ENCODE measurements at places on chromosomes 7 and 10.

- no peak for DNase-seq
These were observed 195.4 kb downstream of the MAD1L1 start for GRCh38 chr7:2037301-2037807.

GRCh38 chr10:69387500-69387899 lies 29.2 kb downstream of the TACR2 start:
- DNase-seq: no peak

DNA sequence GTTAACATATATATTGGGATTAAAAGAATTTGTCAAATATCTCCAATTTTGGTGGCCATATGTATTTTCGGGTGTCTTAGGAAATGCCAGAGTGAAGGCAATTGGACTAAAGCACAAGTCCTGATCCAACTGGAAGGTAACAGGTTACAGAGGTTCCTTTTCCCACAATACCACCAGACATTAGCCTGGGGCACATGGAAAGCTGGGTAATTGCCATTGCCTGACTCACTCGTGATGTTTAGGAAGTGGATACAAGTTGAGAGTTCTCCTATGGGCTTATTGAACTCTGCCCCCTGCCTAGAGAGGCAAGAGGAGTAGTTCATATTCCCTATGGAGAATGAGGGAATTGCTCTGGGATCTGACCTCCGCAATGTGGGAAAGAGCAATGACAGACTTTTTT lies 5.7 kb downstream of the DNAH11 start:
- no peak for DNase-seq

DNA sequence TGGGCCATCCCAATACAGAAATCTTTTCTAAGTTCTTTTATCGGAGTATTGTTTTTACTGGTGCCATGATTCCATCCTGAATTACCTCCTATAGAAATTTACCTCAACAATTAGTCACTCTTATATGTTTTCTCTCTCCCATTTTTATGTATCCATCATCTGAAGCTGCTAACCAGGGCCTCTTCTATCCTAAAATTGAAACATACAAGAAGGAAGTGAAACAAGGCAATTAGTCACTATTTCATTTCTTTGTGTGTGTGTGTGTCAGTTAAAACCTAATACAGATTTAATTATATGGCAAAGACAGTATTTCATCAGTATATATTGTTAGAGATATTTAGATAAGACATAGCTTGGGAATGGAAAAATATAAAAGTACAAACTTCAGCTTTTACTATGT lies 148.4 kb upstream of the AHR start:
- no peak for DNase-seq

DNA sequence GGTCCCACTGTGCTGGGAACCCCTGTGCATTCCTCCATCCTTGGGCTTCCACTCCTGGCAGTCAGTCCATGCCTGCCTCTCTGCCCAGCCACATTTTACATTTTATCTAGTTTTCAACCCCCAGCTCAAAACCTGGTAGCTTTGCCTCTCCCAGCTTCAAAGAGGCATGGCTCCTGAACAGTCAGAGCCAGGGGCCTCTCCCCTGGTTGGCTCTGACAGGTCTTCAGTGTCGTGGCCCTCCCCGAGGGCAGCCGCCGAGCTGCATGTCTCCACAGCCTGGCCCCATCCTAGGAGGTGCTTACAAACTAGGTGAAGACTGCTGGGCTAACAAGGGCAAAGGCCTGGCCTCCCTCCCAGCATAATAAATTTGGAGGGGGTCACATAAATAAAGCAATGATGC lies 14.8 kb downstream of the COBL start:
- DNase-seq: no peak

- DNase-seq: no peak
These were observed 2.7 kb downstream of the FRAT1 start for GRCh38 chr10:97321804-97322190.

DNA sequence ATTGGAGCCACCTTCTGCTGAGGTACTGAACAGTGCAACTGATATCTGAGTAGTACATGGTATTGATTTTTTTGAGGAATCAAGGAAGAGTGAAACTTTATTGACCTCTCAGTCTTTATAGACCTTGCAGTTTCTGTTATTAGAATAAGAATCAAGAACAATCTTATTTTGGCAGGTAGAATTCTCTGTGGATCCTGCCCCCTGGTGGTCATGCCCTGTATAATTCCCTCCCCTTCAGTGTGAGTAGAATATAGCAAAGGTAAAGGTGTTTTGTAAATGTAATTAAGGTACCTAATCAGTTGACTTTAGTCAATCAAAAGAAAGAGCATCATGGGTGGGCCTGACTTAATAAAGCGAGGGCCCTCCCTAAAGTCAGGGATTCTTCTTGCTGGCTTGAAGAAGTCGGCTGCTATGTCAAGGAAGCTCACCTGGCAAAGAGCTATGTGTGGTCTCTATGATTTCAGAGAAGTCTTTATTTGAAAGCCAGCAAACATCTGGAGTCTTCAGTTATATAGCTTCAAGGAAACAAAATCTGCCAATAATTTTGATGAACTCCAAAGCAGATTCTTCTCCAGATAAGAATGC lies 142.8 kb downstream of the LSM5 start:
- DNase-seq: no peak

DNA sequence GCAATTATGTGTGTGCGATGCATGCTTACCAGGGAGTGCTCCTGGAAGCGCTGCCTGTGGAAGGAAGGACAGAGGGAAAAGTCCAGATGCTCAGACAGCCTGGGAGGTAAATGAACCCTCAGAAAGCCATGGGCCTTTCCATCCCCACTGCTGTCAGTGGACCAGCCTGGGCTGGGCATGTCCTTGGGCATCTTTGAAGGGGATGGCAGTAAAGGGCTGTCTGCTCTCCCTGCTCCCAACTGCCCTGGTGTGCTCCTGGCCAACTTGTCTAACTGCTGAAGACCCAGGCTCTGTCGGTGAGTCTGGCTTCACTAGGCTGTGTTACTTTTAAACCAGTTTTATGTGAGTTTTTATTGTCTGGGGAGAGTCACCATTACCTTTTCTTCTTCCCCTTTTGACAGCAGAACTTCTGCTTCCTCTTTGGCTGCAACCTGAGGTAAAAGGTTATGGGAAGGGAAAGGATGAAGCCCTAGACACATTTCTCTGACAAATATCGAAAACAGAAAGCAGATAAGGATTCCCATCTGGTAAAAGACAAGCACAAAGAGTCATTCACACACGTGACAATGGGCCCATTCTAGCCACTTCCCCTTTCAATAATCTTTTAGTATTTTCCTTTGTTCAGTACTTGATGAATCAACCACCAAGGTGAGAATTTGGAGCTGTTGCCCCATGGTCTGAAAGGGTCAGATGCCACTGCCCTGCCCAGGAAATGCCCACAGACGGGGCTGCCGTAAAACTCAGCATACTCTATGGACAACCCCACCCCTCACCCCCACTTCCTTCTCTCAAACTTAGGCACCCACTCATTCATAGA lies 27.6 kb upstream of the PIK3AP1 start:
- DNase-seq: no peak

DNA sequence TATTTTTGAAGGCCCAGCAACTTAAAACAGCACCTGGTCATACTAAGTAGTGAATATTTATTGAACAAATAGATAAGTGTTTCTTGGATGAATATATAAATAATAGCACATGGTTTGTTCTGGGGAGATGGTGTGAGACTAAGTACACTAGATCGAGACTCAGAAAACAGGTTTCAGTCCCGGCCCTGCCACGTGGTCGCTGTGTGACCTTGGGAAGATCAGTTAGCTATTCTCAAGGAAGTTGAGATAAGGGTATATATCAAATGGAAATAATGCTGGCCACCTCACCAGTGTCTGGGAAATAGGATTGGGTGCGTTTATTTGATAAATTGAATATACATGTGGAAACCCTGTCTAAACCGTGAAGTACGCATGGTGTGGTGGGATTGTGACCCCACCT lies 354.6 kb downstream of the SDK1 start:
- DNase-seq: no peak

- no peak for DNase-seq
These were observed 5.9 kb upstream of the BMS1 start for GRCh38 chr10:42776681-42777080.

DNA sequence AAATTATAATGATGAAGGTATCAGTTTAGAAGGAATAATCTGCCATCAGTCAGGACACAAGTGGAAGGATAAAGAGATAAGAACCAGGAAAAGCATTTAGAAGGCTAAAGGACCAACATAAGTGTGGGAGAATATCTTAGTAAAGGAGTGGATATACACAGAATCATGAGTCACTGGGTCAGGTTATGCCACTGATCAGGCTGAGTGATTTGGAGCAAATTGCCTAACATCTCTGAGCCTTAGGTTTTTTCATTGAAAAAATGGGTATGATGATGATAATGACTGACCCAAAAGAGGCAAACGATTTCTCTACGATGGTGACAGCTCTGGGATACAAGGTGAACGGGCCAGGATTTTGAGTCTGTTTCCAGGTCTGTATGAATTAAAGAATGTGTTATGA lies 2.8 kb upstream of the CUL1 start:
- no peak for DNase-seq

- no peak for DNase-seq
These were observed 8.7 kb downstream of the NCAPG2 start for GRCh38 chr7:158695726-158696452.

- DNase-seq: no peak
These were observed 109.6 kb downstream of the CPXM2 start for GRCh38 chr10:123781956-123782500.

DNA sequence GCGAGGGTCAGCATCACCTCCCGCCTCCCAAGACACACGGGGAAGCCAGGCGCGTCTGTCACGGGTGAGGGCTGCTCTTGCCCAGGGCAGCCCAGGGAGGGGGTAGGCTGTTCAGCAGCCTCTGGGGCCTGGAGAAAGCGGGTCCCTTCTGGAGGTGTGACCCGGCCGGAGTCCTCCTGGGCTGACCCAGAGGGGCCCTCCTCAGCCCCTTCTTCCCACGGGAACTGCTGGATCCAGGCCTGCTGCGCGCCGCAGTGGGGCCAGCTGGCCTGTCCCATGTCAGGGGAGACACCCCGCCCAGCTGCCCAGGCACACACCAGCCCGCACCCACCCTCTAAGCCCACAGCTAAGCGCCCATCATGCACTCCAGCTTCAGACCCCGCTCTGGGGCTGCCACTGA lies 41.8 kb downstream of the INSIG1 start:
- DNase-seq: no peak

- no peak for DNase-seq
These were observed 604.0 kb downstream of the INHBA start for GRCh38 chr7:41098846-41099245.

DNA sequence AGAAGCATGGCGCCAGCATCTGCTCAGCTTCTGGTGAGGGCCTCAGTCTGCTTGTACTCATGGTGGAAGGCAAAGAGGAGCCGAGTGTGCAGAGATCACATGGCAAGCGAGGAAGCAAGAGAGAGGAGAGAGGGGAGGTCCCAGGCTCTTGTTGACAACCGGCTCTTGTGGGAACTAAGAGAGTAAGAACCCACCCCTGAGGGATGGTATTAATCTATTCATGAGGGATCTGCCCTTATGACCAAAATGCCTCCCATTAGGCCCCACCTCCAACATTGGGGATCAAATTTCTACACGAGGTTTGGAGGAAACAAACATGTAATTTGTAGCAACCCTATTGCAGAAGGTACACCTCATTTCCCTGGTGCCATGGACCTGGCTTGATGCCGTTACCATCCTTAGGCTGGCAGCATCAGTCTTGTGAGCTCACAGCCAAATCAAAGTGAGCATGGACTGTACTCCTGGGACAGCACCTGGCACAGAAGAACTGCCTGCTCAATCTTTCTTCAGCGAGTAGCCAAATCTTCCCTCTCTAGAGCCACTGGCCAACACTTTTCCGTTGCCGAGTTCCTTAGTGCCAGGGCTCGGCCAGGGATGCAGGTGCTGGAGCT lies 6.5 kb downstream of the BTBD16 start:
- DNase-seq: no peak

GRCh38 chr7:4694305-4694704 lies 12.2 kb downstream of the FOXK1 start:
- DNase-seq: no peak

- no peak for DNase-seq
These were observed 15.7 kb upstream of the NDUFA5 start for GRCh38 chr7:123573341-123573740.

DNA sequence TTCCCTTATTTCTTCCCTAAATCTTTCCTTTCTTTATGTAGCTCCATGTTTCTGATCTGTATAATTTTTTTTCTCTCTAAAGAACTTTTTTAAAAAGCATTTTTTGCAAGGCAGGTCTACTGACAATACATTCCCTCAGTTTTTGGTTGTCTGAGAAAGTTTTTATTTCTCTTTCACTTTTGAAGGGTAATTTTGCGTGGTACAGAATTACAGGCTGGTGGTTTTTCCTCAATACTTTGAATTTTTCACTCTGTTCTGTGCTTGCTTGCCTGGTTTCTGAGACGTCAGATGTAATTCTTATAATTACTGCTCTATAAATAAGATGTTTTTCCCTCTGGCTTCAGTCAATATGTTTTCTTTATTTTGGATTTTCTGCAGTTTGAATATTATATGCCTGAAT lies 205.4 kb upstream of the VSTM2A start:
- DNase-seq: no peak

DNA sequence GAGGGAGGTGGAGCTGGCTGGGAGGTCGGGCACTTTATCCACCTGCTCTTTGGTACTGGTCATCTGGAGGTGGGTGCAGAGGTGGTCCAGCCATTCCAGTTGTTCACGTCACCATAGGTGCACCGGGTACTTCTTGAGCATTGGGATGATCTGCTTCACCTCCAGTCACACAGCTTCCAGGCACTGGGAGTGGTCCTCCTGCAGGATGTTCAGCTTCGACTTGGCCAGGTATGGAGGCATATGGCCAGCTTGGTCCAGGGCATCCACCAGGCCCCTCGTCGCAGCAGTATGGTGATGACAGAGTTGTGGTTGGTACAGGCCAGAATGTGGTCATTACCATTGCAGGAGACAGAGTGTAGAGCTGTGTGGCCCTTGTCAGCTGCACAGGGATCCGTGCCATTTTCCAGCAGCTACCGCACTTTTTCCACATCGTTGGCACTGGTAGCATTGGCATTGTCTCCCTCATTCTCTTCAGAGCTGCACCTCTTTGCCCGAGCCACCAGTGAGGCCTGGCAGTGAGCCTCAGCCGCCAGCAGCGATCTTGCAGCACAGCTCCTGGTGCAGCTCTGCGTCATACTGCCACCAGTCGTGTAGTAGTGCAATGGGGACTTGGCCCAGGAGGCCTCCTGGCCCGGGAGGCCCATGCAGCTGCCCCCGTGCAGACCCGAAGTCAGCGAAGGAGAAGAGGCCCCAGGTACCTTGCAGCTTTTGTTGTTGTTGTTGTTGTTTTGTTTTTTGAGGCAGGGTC lies 150.9 kb downstream of the ZNF22 start:
- no peak for DNase-seq

GRCh38 chr10:122461729-122462532 lies 578 bp downstream of the HTRA1 start:
- no peak for DNase-seq

DNA sequence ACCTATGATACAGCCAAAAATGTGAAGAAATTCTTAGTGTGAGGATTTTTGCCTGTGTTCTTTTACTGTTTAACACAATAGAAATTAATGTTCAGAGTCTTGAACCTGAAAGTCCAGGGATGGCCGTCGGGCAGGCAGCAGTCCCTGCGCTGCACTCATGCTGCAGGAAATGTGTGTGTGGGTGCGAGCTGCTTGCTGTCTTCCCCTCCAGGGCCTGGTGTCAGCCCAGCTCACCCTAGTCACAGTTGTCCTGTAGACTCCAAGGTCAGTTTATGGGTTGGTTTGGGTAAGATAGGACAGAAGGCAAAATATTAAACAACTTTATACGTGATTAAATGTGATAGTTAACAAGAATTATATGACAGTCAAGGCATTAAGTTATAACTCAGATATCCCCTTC lies 78.7 kb downstream of the DYNC2I1 start:
- DNase-seq: no peak

All from HuH-7.5 (cell line).